ENCODE measurements at places on chromosomes 5 and 9. TPM values are rescaled to one million over a fixed set of nuclear protein-coding genes. Genes with fewer than 3 reads are reported as not detected.
A peak's percentile ranks its signal among the peaks of the same experiment; 100 is the strongest.

- DNase-seq, result no peak
Measured at GRCh38 chr9:123362856-123363255, 6.9 kb downstream of the CRB2 start.

GRCh38 chr5:148902478-148902877, 76.1 kb downstream of the ADRB2 start:
- no peak for DNase-seq

GRCh38 chr5:55324815-55325418, 17.1 kb downstream of the MTREX start:
- DNase-seq, result no peak

- DNase-seq, result no peak
Measured at GRCh38 chr5:68046445-68046844, 169.1 kb upstream of the PIK3R1 start.

GRCh38 chr5:76278261-76278789, 124.8 kb upstream of the IQGAP2 start:
- no peak for DNase-seq

GRCh38 chr5:33848554-33848953, 43.2 kb downstream of the ADAMTS12 start:
- DNase-seq, result no peak

DNA sequence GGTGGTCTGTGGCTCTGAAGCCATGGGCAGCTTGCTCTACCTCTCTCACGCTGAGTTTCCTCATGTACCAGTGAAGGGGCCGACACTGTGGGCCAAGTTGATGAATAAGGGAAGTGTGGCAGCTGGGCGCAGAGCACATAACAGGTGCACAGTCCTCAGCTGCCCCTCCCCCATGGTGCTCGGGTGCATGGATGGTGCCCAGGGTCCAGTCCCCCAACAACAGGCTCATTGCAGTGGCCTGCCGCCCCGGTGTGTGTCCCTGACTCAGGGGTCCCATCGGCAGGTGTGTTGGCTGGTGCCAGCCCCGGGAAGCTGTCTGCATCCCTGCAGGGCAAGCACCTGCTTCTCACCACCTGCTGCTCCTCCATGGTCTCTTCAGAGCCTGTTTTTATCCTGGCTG, 36.6 kb downstream of the COL5A1 start:
- DNase-seq, result peak; percentile 52

- no peak for DNase-seq
Measured at GRCh38 chr9:71721855-71722254, 46.5 kb downstream of the CEMIP2 start.

- no peak for DNase-seq
Measured at GRCh38 chr5:168951356-168951755, 349.6 kb downstream of the SLIT3 start.

DNA sequence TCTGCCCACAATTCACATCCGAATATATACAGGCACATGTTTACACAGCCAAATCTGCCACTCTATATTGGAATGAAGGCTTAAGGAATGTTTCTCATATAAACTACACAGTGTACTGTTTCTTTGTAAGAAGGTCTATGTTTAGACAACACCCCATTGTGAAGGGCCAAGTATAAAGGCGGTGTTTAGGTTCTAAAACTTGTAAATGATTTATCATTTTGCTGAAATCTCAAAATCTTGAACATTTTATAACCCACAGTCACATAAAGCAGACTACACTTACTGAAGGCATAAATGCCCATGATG, 94.0 kb downstream of the ZNF608 start:
- DNase-seq, result peak; percentile 66

GRCh38 chr5:78543292-78543691, 105.3 kb downstream of the LHFPL2 start:
- DNase-seq, result no peak

DNA sequence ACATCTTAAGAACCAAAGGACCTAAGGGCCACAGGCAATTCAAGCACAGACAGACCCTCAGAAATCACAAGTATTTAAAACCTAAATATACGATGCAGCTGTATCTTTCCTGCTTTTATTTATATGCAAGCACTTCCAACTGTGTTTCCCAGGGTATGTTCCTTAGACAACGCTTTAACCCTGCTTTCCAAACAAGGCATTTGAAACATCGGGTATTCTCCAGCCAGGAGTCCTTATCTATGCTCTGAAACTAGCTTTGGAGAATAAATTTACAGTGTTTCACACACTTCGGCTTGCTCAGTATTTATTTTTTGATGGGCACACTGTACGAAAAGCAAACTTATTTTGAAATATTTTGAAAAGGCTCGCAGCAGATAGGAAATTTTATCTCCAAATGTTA, 13.5 kb downstream of the NR6A1 start:
- DNase-seq, result no peak

DNA sequence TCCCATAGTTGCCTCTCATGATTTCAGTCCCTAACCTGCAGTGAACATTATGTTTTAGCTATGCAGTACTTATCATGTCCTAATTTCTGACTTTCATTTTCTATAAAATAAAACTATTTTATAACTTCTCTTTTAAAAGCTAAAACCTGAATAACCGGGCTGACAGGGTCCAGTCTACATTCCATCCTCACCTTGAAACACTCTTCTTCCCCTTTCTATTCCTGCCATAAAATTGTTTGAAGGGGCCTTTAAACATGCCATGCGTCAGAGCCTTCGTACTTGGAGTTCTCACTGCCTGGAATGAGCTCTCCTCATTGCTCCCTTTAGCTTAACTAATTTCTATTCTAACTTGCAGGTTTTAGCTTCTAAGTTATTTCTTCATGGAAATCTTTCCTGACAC, 143.0 kb upstream of the PRLR start:
- DNase-seq, result no peak

- DNase-seq, result peak; percentile 78
Measured at GRCh38 chr9:92138157-92138959, 23.1 kb upstream of the SPTLC1 start.

- no peak for DNase-seq
Measured at GRCh38 chr5:91361055-91361701, 21.9 kb downstream of the ARRDC3 start.

- no peak for DNase-seq
Measured at GRCh38 chr5:14510880-14511279, 70.7 kb upstream of the OTULINL start.

DNA sequence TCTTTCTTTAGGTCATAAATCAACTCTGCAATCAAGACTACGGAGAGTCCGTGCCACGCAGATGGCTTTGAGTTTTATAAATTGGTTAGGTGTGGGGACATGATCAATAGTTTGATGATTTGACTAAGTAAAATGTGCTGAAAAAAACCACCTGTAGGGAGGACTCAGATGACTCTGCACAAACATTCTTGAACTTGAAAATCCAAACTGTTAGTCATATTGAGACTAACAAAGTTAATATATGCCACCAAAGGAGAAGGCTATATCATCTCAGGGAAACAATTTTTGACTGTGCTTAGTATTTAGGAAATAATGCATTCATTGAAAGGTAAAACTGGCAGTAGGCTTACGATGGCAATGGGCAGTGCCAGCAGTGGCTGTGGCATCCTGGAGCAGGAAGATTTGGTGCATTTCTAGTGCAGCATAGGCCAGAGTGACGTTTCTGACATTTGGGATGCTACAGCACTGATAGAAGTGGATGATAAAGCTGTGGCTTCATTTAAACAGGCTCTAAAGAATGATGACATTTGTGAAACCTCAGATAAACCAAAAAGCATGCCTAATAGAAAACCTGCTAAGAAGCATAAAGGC, 291.1 kb downstream of the MLLT3 start:
- DNase-seq, result no peak

- peak; percentile 83 for DNase-seq
Measured at GRCh38 chr5:146081556-146081955, 23.8 kb downstream of the PLAC8L1 start.

DNA sequence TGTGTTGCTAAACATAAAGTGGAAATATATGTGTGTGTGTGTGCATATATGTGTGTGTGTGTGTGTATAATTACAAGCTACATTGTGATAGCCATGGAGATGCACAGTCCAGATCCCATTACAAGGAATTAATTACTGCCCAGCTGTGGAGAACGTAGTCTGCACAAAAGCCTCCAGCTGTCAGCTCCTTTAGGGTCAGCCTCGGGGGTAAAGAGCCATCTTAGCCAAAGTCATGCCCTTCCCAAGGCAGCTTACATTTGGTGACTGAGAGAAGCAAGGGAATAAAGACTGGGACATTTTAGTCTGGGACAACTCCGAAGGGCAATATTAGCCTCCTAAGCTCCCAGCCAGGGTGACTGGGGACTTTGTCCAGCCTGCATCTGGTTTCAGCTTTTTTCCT, 21.9 kb upstream of the FOCAD start:
- DNase-seq, result peak; percentile 12

- DNase-seq, result no peak
Measured at GRCh38 chr5:4048398-4048797, 452.8 kb downstream of the IRX1 start.

DNA sequence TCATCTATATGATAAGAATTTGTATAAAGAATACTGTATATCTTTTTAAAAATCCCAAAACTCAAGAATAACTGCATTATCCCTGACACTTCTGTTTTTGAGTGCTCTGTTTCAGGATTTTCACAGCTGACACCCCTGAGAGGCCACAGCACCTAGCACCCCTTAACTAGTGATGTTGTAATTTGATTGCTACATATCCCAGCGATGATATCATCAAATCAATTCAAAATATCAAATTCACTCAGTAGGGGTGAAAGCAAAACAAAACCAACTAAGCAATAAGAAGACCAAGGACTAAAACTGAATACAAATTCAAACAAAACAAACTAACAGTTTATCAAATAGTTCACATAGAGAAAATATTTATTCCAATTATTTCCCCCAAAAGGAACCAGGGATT, 184.3 kb downstream of the MCTP1 start:
- DNase-seq, result no peak

DNA sequence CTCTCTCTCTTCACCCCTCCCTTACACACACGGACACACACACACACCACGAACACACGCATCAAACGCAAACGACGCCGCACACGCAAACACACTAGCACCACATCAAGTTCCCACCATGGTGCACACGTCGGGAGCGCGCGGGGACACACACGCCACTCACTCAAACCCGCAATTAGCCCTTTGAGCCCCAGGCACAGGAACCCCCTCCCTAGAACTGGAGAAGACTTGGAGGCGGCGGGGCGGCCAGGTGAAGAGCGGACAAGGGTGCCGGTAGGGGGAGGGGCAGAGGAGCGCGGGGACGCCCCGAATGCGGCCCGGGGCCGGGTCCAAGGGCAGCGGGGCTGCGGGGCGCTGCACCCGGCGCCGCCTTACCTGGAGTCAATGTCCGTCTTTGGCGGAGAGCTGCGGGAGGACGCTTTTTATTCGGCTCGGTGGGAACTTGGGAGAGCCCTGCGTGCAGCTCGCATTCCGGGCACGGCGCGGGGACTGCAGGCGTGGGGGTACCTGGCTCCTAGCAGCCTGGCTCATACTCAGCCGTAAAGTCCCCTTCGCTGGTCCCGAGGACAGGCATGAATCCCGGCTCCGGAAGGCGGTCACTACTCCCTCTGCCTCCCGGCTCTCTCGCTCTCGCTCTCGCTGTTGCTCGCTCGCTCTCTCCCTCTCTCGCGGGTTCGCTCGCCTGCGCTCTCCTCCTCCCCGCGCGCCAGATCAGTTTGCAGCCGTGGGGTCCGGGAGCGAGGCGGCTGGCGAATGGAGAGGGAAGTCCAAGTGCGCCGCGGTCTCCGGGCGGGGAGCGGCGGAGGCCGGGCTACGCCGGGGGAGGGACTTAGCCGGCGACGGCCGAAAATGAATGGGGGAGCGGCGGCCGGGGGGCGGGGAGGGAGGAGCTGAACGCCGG, at the start of gene BRINP1:
TSS of gene BRINP1 (minus strand) at position 755 of the 901 bp plus-strand sequence. CDS start 56,080 bp downstream, outside the sequence.
- peak; percentile 90 for DNase-seq

GRCh38 chr5:151254556-151254955, 1.6 kb downstream of the GM2A start:
- no peak for DNase-seq

GRCh38 chr5:39758426-39758825, 333.6 kb upstream of the DAB2 start:
- no peak for DNase-seq

DNA sequence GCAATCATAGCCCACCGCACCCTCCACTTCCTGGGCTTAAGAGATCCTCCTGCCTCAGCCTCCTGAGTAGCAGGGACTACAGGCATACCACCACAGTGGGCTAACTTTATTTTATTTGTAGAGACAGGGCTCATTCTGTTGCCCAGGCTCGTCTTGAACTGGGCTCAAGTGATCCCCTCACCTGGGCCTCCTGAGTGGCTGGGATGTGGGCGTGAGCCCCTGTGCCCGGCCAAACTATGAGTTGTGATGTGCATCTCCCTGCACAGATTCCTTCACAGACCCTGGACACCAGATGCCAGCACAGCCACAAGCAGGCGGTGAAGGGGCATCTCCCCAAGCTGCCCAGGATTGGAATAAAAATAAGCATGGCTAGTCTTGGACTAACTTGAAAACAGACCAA, 244.9 kb upstream of the IRX1 start:
- DNase-seq, result no peak

- DNase-seq, result no peak
Measured at GRCh38 chr5:53211799-53212198, 102.2 kb upstream of the MOCS2 start.

- no peak for DNase-seq
Measured at GRCh38 chr5:143001764-143002351, 231.7 kb downstream of the ARHGAP26 start.

DNA sequence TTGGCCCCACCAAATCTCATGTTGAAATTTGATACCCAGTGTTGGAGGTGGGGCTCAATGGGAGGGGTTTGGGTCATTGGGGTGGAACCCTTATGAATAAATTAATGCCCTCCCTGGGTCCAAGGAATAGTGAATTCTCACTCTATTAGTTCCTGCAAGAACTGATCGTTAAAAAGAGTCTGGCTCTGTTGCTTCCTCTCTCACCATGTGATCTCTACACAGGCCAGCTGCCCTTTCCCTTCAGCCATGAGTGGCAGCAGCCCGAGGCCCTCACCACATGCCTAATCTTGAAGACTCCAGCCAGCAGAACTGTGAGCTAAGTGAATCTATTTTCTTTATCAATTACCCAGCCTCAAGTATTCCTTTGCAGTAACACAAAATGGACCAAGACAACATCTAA, 106.0 kb downstream of the CAAP1 start:
- DNase-seq, result no peak

GRCh38 chr9:96033896-96034295, 158.4 kb downstream of the ERCC6L2 start:
- no peak for DNase-seq

The FCN1 gene
- 13.0 TPM for total RNA-seq

The SPINK7 gene
- total RNA-seq, result not detected

The C8G gene
- total RNA-seq, result 1.9 TPM

The TAF11L5 gene
- not detected for total RNA-seq

The GOLM1 gene
- 133 TPM for total RNA-seq

The ITGA1 gene
- total RNA-seq, result 65.6 TPM

The ANXA2R gene
- 4.6 TPM for total RNA-seq

The CARTPT gene
- not detected for total RNA-seq

The TRPM6 gene
- 1.3 TPM for total RNA-seq

The MINAR2 gene
- total RNA-seq, result not detected

The DRD1 gene
- 0.25 TPM for total RNA-seq

The ANKRD18A gene
- 11.6 TPM for total RNA-seq

The PCDHGA7 gene
- 4.1 TPM for total RNA-seq

The NSG2 gene
- total RNA-seq, result not detected

The PDZD2 gene
- 14.8 TPM for total RNA-seq

The BARX1 gene
- total RNA-seq, result not detected

The FOXD4L5 gene
- 0.09 TPM for total RNA-seq
